NCI-H510A treated with DMSO at 0.1 percent for 48 hours (cell line): ENCODE measurements at places on chromosomes 6 and 20.
A peak's percentile ranks its signal among the peaks of the same experiment; 100 is the strongest.

GRCh38 chr6:3384241-3385143, 72.4 kb downstream of the SLC22A23 start:
- no peak for DNase-seq

DNA sequence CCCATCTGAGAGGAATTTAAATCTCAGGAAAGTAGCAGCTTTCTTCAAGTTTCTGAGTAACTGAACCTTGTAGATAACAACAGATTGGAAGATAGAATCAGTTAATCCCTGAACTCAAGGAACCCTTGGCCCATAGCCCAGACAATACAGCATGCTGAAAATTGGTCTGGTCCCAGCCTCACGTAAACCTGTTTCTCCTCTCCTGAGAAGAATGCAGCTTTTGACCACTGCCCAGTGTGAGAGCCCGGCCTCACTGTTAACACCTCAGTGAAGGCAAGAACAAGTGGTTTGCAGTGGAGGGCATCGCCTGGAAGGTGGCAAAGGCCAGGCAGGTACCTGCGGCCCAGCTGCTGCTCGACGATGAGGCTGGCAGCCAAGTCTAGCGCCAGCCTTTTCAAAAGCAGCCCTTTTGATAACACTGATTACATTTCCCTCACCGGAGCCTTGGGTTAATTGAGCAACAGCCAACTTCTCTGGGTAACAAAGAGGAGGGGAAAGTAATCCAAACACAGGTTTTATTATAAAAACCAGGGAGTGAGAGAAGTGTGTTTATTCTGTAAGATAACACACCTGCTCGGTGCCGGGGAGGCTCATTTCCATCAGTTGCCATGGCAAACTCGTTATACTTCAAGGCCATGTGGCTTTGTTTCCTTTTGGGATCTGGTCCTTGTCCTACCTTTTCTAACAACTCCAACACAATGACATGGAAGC, 54.0 kb downstream of the TRAF3IP2 start:
- no peak for DNase-seq

GRCh38 chr20:18506744-18507143, 996 bp upstream of the SEC23B start:
- DNase-seq, result peak; percentile 90

DNA sequence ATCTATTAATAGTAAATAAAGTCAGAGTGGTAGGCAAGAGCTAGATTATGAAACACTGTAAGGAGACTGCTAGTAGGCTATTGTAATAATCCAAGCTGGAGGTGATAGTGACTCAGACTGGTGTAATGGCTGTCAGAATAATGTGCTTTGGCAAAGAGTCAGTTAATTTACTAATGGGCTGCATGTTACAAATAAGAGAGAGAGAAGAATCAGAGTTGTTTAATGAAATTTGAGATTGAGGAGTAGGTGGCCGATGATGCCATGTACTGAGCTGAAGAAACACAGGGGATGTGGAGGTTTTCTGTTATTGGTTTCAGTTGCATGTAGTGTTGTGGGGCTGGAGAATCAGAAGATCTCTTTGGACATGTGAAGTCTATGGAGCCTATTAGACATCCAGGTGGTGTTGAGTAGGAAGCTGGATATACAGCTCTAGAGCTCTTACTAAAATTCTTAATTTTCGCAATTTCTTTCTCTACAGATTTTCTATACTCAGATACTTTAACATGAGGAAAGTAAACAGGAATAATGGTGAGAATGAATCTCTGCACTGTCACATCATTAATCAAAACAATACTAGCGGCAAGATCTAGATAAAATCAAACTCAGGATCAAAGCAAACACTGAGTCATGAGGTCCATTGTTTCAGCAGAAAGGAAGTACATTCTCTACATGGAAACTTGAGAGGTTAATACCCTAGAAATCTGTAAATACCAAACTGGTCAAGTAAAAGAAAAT, 167.7 kb downstream of the SIM1 start:
- DNase-seq, result peak; percentile 20

DNA sequence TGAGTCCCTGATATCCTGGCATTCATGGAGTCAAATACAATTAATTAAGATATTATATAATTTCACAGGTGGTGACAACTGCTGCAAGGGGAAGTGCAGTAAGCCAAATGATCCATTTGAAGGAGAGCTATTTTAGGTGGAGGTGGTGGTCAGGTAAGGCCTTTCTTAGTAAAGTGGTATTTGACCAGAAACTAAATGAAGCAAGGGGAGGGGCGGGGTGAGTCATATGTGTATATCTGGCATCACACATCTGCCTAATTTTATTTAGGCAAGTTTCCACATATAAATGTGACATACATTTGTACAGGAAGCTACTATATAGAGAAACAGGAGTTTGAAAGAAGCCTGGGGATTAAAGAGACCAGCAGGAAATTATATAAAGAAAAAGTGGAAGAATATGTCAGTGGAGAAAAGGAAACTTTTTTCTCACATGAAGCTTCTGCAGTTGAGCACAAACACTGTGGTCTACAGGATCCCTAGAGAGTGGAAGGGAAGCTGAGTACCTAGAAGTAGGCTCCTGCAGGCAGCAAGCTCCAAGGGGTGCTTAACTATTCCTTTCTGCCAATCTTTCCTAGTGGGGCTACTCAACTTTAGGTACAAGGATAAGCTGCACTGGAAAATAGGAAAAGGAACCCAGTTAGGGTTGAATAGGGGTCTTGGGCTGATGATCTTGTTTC, 99.6 kb downstream of the OGFRL1 start:
- no peak for DNase-seq

- DNase-seq, result no peak
Measured at GRCh38 chr6:88445188-88445965, 279.2 kb upstream of the CNR1 start.

DNA sequence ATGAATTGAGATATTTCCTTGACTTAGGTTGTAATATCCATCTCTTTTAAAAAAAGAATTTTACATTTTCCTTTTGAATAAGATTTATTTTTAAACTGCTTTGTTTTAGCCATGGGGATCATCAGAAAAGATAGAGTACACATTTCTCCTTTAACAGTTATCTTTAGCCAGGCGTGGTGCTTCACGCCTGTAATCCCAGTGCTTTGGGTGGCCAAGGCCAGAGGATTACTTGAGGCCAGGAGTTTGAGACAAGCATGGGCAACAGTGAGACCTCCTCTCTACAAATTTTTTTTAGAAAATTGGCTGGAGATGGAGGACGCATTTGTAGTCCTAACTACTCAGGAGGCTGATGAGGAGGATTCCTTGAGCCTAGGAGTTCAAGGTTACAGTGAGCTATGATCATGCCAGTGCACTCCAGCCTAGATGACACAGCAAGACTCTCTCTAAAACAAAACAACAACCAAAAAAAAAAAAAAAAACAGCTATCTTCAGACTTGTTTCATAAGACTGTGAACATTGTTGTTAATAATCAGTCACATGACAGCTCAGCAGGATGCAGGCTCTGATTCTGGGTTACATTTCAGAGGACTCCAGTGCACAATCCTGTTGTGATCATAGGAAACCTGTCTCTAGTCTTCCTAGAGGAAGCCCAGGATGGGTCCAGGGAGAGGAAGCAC, 2.0 kb upstream of the SLC17A3 start:
- no peak for DNase-seq
